ENCODE measurements at places on chromosomes 13 and 19.

DNA sequence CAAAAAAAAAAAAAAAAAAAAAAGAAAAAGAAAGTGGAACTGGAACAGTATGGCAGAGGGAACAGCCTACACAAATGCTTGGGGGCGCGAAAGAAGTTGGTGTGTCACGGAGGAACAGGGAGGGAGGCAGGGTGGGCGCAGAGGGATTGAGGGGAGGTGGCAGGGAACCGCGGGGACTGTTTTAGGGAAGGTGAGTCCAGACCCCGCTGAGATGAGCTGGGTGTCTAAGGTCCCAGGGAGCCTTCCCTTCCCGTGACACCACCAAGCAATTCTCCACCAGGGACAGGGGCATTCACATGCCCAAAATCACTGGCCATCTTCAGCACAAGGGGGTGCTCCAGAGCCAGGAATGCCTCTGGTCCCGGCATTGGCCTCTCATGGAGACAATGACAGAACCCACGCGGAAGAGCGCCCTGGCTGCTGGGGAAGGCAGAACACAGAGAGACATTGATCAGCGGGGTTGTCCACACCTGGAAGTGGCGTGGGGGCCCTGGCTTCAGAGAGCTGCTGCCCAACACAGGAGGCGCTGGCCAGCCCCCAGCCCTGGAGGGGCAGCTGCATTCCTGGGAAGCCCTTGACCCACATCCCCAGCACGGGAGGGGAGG is 6.9 kb downstream of the PEAK3 start:
- DNase-seq, result no peak

- no peak for DNase-seq
Observed at GRCh38 chr13:78024996-78025395, 106.4 kb upstream of the EDNRB start.

DNA sequence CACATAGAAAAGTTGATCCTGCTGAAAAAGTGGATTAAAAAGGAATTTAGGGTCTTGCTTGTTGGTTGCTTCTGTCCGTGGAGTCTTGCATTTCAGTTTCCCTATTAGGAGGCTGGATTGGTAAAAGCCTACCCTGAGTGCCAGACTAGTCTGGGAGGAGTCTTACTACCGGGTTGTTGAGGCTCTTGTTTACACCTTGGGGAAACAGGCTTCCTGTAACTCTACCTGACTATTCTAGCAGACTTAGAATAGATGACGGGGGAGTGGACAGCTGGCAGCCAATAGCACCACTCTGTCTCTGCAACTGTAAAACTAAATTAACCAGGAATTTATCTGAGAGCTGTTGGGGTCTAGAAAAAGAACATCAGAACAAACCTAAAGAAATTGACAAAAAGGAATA is 11.3 kb upstream of the MPHOSPH8 start:
- DNase-seq, result no peak

GRCh38 chr13:51587372-51587771 is 3.1 kb downstream of the WDFY2 start:
- DNase-seq, result no peak

DNA sequence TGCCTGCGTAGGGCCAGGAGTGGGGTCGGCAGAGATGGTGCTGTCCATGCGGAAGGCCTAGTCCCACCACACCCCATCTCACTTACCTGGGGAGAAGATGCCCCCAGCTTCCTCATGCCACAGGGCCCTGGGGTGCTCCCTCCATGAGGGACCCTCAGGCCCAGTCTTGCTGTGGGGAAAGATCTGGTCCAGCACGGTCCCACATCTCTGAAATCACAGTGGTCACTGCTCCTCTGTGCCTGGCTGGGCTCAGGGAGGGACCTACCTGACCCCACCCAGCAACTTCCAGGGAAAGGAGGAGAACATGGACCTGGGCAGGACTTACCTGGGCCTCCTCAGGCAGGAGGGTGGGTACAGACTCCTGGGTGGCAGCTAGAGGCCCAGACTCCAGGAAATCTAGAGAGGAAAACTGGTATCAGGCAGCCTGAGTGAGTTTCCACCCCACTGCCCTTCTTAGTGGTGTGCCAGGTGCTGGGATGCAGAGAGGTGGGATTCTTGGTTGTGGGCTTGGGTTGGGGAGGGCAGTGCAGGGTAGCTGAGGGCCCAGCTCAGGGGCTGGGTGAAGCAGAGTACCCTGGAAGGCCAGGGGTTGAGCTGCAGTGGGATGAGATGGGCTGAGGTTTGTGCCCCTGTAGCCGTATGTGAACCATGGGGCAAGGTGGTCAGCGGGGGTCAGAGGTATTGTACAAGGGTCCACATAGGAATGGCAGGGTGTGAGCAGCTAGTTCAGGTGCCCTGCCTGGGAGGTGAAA is 3.8 kb downstream of the MZF1 start:
- no peak for DNase-seq

DNA sequence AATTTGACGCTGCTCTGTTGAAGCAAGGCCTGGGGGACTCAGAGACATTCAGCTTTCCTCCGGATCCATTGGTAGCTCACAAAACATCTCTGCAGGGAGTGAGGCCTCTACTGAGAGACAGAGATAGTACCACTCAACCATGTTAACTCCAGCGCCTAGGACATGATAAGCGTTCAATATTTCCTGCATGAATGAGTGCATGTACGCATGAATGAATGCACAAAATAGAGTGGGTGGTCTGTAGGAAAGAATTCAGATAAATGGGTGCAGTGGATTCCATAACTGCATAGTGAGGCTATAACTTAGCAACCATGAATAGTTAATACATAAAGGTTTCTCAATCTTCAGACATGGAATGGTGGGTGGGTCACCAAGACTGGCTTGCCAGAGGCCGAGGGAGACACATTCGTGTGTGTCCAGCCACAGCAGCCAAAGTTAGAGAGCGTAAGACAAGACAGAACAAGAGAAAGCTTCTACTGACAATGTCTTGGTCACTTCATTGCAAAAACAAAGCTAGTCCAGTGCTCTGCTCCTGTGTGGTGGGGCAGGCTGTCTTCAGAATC is 36.3 kb upstream of the RCBTB2 start:
- no peak for DNase-seq

DNA sequence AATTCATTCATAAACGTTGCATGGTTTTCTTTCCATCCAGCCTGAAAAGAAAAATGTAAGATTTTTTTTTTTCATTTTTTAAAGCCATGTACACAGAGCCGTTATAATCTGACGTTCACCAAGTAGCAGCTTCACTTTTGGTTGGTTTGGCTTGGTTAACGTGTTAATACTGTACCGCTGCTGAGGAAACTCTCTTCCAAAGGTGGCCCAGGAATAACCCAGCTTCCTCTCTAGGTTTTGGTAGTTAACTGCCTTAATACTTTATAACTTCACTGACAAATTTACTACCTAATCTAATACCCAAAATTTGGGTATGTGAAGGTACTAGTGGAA is 1.7 kb downstream of the INTS6 start:
- no peak for DNase-seq

DNA sequence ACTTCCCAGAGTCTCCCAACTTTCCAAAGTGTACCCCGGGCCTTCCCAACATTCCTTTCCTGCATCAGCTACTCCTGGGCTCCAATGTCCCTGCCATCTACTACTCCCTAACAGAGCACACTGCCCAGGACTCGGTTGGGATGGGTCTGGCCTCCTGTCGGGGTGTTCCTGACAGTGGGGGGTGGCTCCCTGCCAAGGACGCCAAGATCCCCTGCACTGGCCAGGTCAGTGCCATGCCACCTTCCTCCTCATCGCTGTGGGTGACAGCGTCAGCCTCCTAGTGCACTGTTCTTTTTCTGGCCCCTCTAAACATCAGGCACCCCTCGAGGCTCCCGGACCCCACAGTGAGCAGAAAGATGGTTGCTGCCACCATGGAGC is 13.8 kb downstream of the EPS15L1 start:
- DNase-seq, result no peak

GRCh38 chr19:3142292-3142670 is 6.4 kb downstream of the GNA15 start:
- no peak for DNase-seq

DNA sequence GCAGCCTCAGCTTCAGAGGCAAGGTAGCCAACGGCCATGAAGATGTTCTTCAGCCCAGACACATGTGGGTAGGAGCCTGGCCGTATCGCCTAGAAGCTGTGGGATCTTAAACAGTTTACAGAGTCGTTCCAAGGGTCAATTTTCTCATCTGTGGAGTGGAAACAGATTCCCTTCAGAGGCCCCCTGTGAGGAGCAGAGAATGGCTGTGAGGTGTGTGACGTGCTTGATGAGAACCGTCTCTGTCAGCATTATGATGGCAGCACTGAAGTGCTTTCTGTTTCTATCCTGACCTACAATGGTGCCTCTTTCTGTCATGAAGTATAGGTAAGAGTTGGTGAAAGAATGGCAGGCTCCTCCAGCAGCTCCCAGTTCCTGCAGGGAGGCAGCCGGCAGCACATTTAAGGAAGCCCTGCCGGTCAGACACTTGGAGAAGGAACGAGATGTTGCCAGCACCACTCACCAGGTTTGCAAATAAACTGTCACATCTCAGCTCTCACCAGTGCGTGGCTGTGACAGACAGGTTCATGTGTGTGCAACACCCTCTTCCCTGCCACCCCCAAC is 277.3 kb downstream of the FOXO1 start:
- peak; percentile 20 for DNase-seq

DNA sequence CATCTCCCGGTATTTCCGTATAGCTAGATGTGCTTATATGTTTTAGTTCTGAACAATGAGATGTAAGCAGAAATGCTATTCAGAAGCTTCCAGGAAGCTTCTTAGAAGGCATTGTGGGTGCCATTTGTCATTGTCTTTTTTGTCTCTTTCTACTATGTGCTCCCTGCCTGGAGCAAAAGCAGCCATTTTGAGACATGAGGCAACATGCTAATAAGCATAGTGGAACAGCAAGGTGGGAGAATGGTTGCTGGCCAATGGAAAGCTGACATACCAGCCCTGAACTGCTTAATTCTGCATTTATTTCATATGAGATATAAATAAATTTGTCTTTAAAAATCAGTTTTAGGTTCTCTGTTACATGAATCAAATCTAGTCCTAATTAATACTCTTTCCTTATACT is 299.7 kb downstream of the LMO7 start:
- DNase-seq, result no peak

DNA sequence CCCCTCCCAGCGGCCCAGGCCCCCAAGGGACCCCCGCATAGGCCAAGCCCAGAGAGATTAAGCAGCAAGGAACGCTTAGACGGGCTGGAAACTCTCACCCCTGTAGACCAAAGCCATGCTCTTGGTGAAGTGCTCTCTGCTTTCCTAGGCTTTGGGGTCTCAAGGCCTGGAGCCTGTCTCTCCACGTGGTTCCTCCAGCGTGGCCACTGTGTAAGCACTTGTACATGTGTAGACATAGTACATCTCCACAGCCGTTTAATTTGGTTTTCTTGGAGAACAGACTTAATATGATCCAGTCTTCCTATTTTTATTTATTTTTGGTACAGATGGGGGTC is 1.1 kb downstream of the NUDT19 start:
- no peak for DNase-seq

- no peak for DNase-seq
Observed at GRCh38 chr19:56732976-56733375, 61.4 kb upstream of the ZNF835 start.

DNA sequence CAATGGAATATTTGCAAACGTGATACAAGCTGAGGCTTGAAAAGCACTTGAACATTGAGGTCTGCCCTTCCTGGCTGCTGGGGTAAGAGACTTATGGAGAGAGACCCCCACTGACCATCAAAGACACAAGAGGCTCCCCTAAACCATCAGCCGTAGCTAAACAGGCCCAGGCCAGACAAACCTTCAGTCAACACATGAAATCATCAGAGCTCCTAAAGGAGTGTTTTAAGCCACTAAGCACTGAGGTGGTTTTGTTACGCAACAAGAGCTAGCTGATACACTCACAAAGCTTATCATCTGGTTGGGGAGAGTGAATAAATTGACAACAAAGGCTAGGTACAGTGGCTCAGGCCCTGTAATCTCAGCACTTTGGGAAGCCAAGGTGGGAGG is 110.4 kb downstream of the ZNF557 start:
- no peak for DNase-seq

DNA sequence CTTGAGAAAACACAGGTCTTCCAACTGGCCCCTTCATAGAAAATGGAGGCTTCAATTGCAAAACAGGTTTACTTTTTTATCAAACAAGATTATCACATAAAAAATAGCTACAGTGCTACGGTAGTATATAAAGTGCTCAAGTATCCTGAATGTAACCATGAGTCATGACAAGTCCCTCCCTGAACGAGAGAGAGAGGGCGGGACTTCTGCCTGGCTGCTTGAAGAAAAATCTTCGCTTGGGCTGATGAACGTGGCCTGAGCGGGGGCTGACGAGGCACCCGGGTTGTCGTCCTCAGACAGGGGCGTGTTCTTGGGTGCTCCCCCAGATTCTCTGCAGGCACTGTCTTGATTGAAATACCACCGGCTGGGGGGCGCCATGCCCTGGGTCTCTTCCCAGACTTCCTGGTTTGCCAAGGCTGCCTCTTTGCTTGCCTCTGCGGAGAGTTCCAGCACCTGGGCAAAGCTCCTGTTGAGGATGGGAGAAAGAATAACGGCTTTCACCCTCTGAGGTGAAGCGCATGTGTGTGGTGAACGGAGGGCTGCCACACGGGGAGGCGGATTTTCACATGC is 23.2 kb upstream of the CPAMD8 start:
- no peak for DNase-seq

All from activated T-helper 1 cell treated with anti-CD3 and anti-CD28 coated beads, Interleukin-2, amount 50 U/mL, for 16 hours (primary cell).